ENCODE measurements at places on chromosomes 13 and 19.

DNA sequence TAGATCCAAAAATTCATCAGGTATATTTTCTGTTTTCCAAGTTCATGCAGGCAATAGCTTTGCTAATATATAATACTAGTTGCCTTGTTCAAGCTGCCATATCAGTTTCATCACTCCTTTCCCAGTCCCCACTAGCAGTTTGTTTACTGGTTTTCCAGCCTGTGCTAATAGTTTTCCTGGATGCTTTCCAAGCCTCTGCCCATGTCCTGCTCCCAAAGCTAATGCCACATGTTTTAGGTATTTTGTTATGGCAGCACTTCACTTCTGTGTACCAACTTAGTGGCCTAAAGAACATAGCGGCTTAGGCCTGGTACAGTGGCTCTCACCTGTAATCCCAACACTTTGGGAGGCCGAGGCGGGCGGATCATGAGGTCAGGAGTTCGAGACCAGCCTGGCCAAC lies 28.1 kb upstream of the ZNF527 start:
- DNase-seq: no peak

- DNase-seq: no peak
These were observed 125.3 kb upstream of the GPC6 start for GRCh38 chr13:93101226-93101734.

DNA sequence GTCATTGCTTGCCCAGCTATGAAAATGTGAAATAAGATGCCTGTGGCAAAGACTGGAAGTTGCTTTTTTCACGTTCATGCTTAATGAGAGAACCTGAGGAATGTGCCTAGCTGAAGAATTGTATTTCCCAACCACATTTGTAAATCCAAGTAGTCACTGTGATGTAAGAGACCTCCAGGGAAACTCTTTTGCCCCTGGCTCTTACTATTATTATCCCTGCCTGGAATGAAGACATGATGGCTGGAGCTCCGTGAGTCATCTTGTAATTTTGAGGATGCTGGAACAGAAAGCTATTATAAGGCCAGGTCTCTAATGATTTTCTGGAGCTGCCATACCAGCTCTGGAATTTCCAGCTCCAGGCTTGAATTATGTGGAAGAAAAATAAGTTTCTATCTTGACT lies 894.3 kb downstream of the DIAPH3 start:
- DNase-seq: no peak

- DNase-seq: no peak
These were observed 83.8 kb downstream of the CRYL1 start for GRCh38 chr13:20441879-20442278.

GRCh38 chr13:40206241-40207000 lies 460.0 kb downstream of the FOXO1 start:
- DNase-seq: peak; percentile 50

GRCh38 chr13:112812306-112813055 lies 122.6 kb downstream of the ATP11A start:
- no peak for DNase-seq

DNA sequence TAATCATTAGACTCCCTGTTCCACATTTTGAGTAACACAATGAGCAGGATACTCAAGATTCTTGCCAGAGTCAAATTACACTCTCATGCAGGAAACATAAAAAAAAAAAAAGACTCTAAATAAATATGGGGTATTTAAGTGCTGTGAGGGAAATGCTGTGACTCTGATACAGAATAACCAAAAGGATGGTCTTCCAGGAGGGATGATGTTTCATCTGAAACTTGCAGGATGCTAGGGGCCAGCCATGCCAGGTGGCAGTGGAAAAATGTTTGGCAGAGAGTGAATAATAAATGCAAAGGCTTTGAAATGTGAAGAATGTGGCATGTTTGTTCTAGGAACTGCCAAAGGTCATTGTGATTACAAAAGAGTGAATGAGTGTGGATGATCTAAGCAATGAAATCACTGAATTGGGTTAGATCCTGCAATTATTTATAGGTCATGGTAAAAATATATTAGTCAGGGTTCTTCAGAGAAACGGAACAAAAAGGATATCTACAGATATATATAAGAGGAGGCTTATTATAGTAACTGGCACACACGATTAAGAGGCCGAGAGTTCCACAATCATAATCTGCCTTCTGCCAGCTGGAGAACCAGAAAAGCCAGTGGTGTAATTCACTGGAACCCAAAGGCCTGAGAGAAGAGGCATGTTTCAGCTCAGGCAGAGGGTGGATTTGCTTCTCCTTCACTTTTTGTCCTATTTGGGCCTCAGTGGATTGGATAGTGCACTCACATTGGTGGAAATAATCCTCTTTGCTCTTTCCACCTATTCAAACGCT lies 1832.8 kb upstream of the MIR17HG start:
- no peak for DNase-seq

- DNase-seq: no peak
These were observed 5.4 kb downstream of the LMTK3 start for GRCh38 chr19:48506138-48506733.

DNA sequence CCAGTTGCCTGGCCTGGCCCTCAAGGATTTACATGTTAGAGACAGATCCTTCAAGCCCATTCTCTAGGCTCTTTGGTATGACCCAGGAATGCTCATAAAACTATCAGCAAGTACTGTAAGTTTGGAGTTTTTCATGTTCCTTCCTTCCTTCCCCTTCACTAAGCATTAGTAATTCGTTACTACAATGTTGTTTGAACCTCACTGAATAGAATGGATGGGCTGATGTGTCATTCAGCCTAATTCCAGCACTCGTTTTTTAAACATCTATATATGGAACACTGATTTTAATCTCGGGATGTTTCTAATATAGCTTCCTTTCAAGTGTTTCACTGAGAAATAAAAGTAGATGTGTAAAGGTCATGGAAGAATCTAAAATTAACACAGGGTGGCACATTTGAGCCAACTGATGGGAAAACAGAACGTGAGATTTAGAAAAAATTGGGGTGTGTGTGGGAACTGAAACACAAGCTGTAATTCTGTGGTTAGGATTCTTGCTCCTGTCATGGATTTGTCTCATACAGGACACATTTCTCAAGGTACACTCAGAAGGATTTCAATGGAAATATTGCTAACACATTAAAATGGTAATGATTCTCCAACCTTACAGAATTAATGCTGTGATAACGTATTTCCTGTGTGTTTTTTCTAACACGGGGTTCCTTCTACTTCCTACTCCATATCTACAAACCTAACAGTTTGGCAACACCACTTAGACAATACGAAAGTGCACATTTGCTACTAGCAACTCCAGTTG lies 93.4 kb downstream of the FLT1 start:
- no peak for DNase-seq

- DNase-seq: no peak
These were observed 33.9 kb upstream of the SEMA6B start for GRCh38 chr19:4593409-4593851.

Measured in stimulated activated CD4-positive, alpha-beta T cell treated with anti-CD3 and anti-CD28 coated beads, Interleukin-2, amount 100 ng/mL, for 24 hours (primary cell).